ENCODE measurements at places on chromosomes 3 and 15.

GRCh38 chr15:98853161-98853560, 154.4 kb downstream of the PGPEP1L start:
- peak; percentile 78 for DNase-seq

DNA sequence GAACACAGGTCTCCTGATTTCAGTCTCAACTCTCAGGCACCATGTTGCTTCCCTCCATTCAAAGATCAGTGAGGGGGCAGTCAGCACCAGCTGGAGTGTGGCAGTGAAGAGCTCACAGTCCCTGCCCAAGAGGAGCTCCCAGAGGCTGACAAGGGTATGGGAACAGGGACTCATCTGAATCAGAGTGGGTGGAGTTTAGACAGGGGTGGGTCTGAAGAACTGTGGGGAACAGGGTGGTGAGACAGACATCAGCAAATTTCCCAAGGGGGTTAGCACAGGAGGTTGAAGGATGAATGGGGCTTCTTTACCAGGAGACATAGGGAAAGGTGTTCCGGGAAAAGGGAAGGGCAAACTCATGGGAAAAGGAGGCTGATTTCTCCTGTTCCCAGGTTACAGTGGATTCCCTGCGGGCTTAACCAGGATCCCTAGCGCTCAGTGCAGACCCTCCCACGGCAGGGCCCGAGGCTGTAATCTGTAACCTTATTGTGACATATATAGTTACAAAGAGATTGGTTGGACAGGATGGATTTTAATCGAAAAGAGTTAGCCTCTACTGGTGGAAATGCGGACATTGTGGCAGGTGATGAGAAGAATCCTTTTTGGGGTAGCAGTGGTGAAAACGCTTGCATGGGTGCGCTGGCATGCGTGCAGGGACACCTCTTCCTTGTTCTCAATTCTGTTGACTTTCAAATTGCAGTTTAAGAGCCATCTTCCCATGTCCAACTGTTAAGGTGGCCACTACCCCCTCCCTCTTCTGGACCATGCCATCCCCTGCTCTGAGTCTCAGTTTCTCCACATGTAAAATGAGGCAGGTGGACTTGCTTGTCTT, 160.3 kb downstream of the SMAD6 start:
- DNase-seq, result peak; percentile 17

DNA sequence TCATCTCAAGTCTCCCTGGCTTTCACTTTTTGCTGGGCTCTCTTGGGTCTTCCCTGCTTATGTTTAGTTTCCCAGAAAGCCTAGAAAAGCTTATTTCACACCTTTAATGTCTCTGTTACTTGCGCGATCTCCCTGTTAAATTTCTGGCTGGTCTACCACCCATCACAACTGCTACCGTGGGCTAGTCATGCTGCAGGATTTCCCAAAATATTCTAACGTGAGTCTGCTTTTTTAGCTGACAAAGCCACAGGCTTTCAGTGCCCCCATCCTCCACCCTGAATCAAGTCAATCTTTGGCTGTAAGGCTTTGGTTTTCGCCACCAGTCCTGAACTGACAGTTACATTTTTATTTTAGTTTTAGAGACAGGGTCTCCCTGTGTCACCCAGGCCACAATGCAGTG, 74.1 kb downstream of the SUMF1 start:
- no peak for DNase-seq

DNA sequence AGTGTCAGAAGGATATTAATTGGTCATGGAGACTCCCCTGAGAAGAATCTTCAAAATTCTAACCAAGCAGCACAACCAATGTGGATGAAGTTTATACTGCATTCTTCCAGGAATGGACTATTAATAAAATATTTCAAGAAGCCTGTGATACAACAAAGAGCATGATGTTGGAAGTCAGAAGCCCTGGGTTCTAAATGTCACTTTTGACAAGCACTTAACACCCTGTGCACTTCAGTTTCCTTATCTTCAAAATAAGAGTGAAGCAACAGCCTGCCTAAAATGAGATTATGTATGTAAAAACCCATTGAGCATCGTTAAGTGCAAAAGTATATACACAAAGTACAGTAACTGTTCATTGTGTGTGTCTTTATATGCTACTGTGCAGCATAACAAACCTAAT, 369.4 kb downstream of the NTRK3 start:
- DNase-seq, result no peak

GRCh38 chr3:76043746-76044145, 258.4 kb upstream of the ZNF717 start:
- DNase-seq, result no peak

DNA sequence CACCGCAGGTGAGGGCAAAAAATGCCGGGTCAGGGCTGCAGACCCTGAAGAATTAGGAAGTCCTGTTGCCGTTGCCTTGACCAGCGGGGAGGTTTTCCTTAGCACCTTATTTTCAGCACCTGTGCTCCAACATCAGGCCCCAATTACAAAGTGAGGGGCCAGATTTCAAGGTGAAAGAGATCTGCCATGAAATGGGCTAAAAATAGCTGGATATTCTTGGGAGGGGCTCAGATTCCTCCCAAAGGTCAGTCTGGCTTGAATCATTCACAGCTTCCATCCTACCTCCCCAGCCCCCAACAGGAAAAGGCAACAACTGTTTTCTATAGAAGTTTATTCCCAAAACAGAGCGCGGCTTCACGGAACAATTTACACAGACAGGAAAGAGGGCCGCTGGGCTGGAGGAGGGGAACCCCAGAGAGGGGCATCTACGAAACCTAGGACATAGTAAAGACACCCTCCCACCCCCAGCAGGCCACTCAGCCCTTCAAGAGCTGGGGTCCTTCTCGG, 941 bp upstream of the SLC26A6 start:
- DNase-seq, result no peak

GRCh38 chr3:131323792-131324191, 57.8 kb upstream of the NUDT16 start:
- DNase-seq, result no peak

- no peak for DNase-seq
Observed at GRCh38 chr3:32336113-32336498, 55.5 kb upstream of the CMTM7 start.

- DNase-seq, result no peak
Observed at GRCh38 chr15:82551646-82552247, 11.5 kb upstream of the RPS17 start.

GRCh38 chr3:55189359-55189801, 261.5 kb upstream of the LRTM1 start:
- no peak for DNase-seq

GRCh38 chr3:120198305-120198878, 86.6 kb downstream of the GPR156 start:
- no peak for DNase-seq

- no peak for DNase-seq
Observed at GRCh38 chr15:58410353-58410752, 21.4 kb upstream of the LIPC start.

DNA sequence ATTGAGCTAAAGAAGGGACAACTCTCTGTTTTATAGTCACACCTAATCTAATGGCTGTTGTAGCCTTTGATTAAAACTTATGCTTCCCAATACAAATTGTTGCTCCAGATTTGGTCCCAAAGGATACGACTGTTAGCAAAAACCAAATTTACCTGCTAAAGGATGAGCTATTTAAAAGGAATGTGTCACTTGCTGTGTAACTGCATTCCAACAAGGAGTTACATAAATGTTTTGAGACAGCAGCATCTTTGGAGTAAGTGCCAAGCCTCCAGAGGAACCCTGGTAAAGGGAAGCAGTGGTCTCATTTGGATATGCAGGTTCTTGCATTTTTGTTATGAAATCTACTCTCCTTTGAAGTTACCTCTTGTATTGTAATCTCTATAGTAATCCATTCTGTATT, 233.3 kb downstream of the THSD4 start:
- no peak for DNase-seq

GRCh38 chr3:38190481-38190881, 25.1 kb downstream of the OXSR1 start:
- no peak for DNase-seq

DNA sequence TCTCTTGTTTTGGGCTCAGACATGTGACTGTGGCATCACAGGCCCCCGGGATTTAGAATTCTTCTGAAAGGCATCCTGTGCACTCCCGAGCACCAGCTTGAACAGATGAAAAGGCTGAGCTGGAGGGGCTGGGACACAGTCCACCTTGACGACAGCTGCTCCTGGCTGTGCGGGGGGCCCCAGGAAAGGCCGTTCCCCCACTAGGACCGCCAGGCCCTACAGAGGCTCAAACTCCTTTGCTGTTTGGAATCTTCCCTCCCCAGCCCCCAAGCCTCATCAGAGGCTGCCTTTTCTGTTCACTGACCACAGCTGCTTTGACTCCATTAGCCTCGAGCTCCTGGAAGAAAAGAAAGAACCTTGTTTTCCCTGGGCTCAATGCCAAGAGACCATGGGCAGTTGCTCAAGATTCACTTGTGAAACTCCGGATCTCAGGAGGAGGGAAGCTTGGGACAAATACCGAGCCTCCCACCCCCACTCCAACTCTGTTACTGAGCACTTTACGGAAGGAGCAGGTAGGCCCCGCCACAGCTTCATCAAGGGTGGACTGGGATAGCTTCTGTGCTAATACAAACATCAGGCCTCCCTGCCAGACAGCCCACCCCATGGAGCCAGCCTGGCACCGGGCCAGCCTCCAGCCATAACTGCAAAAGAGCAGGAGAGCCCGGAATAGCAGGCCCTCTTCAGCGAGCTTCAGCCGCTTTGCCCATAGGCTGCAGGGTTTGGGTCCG, 15.7 kb downstream of the CIDEC start:
- DNase-seq, result no peak

DNA sequence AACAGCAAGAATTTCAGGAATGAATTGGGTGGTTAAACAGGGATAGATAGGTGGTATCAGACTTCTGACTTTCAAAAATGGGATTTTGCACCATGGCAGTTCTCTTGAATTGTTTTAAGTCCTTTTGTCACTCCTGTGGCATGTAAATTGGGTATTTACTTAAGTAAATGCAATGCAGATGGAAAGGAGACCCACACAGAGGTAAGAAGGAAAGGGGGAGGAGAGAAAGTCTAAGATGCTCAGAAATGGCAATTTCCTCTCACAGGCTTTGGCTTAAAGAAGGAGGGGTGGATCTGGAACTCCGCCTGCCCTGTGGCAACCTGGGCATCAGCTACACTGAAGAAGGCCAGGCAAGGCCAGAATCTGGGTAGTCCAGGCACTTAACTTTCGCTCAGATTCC, 197.1 kb upstream of the UBE2E1 start:
- no peak for DNase-seq

DNA sequence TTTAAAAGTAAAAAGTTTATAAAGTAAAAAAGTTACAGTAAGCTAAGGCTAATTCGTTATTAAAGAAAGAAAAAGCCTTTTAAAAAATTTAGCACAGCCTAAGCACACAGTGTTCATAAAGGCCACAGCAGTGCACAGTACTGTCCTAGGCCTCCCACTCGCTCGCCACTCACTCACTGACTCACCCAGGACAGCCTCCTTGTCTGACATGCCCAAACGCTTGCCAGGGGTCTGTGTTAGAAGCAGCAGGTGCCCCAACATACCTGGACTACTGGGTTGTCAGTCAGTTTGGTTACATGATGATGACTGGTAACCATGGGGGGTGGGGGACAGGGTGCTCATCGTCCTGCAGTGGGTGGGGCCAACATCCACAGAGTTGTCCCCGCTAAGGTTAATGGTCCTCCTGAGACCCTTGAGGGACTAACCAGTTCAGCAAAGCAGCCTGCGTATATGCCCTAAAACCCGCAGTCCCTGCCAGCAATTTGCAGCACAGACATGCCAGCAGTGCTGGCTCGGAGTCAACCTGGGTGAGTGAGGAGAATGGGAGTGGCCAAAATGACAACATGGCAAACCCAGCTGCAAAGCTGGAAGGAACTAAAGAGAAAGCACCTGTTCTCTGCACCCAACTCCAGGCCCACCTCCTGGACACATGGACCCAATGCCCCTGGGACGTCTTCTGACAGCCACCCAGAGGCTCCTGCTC, 49.2 kb downstream of the CYFIP1 start:
- DNase-seq, result no peak

GRCh38 chr3:13039213-13039896, 33.9 kb downstream of the IQSEC1 start:
- peak; percentile 70 for DNase-seq

GRCh38 chr15:89714775-89715174, 24.2 kb downstream of the WDR93 start:
- DNase-seq, result no peak

DNA sequence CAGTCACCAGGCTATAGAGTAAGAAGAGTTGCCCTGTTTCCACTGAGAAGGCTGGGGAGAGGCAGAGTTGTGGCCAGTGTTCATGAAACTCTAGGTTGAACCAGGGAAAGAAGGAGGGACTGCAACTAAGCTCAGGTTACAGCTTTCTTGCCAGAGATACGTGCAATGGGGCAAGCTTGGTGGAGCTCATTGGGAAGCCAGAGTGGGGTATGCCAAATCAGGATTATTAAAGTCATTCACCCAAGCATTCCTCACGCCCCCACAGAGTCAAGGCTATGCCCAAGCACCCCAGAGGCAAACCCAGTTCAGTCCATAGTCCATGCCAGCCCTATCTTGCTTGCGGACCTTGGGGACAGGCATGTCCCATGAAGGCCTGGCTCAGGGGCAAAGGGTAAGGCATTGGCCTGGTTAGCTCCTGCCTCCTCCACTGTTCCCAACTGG, 17.6 kb downstream of the SLC6A20 start:
- no peak for DNase-seq

DNA sequence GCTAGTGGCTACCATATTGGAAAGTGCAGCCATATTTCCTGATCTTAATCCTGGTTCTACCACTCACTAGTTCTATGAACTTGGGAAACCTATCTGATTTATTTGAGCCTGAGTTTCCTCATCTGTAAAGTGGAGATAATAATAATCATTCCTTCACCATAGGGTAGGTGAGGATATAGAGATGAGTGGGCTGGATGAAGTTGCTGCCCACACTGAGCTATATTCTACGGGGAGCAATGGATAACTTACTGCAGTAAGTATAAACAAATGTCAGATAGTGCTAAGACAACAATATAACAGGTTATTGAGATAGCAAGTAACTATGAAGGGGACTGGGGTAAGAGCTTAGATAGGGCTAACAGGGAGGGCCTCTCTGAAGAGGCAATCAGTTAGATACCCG, 251.5 kb upstream of the ADAMTS9 start:
- DNase-seq, result no peak

DNA sequence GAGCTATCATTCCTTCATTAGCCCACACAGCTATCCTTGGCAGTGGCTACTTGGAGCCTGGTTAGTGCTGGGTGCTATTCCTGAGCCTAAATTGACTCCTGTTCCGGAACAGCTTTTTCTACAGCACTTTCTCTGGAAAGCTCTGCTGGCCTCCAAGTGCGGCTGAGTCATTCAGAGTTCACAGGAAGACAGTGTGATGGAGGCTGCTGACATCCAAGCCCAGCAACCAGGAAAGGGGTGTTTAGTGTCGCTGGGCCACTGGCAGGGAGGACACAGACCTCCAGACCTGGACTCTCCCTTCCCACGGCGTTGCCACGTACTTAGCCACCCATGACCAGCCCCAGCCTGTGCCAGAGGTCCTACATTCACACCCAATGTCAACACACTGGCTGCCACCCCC, 28.7 kb downstream of the CACNA2D2 start:
- no peak for DNase-seq

DNA sequence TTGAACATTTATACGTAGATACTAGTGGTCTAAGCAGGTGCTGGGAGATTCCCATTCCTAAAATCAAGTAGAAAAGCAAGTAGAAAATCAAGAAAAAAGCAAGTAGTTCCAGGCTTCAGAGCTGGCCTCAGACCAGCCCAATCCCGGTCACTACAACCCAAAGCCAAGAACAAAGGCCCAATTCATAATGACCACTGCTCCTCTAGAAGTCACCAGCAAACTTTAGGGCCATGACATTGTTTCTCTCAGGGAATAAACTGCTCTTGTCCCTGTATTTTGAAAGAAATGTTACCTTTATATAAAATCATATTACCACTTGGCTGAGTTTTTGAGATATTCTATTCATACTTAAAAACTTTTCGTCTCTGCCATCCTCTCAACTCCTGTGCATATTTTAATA, 106.3 kb upstream of the IL12A start:
- DNase-seq, result no peak

- no peak for DNase-seq
Observed at GRCh38 chr15:101242160-101242998, 9.5 kb downstream of the CHSY1 start.
